ENCODE measurements at places on chromosomes 4 and X.

DNA sequence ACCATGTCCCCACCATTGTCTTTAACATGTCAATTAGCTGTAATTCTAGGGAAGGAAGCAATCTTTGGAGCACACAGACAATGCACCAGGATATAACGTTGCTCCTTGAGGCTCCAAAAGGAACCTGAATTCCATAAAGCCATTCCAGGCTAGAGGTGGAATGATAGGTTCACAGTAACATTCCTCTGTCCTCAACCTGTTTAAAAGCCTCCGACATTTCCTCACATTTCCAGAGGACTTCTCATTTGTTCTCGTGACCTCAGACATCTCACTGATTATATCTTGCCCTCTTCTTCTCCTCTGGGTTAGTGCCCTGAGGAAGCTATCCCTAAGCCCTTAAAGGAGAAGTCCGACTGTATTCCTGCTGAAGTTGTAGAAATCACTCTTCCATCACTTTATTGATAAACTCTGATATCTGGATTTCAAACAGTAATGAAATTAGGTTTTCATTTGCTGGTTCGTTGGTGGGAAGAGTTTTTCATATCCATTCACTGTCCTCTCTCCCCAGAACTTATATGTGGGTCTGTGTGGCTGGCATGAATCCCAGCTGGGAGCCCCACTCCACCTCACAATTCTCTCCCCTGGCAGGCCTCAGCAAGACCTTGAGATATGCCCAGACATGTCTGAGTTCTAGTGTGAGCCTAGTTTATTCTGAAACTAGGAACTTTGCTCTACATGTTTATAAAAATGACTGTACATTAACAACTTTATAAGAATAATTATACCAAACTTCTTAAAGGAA lies 44.2 kb upstream of the PRSS12 start:
- no peak for DNase-seq

GRCh38 chr4:58732973-58733372 lies 1622.8 kb upstream of the IGFBP7 start:
- DNase-seq: no peak

DNA sequence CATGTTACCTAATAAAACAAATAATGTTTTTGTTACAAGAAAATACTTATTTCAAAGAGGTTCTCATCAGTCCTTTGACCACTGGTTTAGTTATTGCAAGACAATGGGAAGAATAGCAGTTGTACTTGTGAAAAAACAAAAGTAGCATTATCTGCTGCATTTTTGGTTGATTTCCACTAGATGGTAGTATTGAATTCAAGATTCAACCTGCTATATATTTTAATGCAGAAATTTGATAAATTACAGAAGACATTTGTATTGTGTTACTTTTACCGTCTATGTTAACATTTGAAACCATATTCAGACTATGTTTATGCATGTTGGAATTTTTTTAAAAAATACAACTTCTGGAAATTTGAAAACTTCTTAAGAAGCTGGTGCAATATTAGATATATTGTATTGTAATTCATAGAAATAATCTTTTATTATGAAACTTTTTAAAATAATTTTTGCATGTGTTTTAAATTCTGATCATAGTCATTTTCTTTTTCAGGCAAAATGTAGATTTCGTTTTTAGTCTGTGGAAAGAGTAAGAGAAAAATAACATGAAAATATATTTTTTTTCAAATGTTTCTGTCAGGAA lies 56.4 kb downstream of the SPCS3 start:
- no peak for DNase-seq

- DNase-seq: no peak
These were observed 22.8 kb upstream of the HMX1 start for GRCh38 chr4:8894424-8894816.

- DNase-seq: peak; percentile 15
These were observed 20.4 kb upstream of the SEPSECS start for GRCh38 chr4:25180524-25181131.
